ENCODE measurements at places on chromosomes 2 and 18.
A peak's percentile ranks its signal among the peaks of the same experiment; 100 is the strongest.

- DNase-seq = no peak
Observed at GRCh38 chr2:164839914-164840457, 1.6 kb downstream of the COBLL1 start.

DNA sequence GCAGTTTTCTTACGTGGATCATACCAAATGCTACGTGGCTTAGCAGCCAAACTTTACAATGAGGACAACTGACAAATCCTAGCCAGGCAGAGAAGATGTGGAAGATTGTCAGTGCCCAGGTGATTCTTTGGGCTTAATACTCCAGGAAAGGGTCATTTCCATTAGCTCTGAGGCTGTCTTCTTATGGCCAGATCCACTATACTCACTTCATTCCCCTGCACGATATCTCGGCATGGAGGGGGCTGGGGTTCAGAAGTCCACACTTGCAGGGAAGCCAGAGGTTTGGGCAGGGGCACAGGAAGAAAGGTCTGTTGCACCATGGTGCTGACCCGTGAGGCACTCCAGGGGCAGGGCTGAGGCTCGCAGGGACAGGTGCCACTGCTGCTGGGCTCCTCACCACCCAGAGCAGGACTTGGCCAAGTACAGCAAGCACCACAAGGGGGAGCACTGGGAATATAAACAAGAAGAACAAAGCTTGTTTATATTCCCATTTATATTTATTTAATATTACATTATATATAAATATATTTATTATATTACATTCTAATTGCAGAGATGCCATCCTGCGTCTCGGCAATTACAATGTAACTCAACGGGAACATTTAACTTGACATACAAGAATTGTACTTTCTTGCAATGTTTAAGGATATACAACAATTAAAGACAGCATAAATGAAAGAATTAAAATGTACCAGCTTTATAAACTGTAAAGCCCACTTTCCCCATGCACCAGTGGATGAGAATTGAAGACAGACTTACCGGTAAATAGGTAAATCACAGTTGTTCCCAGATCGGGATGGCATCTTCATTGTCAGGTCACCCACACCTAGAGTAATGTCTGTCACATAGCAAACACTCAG, 27.2 kb downstream of the CLUL1 start:
- peak; percentile 3 for DNase-seq

- DNase-seq = no peak
Observed at GRCh38 chr2:166671801-166672200, 177.8 kb upstream of the SCN7A start.

DNA sequence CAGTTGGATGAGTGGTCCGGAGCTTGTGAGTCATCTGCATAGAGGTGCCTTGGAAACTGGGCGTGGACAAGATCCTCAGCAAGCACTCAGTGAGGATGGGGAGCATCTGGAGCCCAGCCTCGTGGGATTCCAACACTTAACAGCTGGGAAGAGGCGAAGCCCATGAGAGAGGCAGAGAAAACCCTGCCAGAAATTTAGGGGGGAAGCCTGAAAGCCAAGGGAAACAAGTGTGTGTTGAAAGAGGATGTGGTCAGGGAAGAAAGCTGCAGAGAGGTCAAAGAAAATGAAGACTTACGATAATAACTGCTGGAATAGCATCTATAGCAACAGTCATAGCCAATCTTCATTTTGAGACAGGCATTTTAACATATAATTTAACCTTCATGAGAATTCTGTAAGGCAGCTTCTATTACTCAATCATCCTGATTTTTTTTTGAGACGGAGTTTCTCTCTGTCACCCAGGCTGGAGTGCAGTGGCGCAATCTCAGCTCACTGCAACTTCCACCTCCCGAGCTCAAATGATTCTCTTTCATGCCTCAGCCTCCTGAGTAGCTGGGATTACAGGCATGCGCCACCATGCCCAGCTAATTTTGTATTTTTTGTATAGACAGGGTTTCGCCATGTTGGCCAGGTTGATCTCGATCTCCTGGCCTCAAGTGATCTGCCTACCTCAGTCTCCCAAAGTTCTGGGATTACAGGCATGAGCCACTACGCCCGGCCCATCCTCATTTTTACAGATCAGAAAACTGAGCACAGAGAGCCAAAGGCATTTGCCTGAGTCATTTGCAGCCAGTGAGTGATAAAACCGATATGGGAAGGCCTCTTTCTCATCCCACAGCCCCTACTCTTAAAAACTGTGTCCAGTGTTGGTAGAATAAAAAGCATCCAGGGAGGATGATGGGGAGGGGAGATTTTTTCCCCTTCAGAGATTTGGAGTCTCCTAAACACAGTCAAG, 214.4 kb upstream of the EPAS1 start:
- DNase-seq = no peak

DNA sequence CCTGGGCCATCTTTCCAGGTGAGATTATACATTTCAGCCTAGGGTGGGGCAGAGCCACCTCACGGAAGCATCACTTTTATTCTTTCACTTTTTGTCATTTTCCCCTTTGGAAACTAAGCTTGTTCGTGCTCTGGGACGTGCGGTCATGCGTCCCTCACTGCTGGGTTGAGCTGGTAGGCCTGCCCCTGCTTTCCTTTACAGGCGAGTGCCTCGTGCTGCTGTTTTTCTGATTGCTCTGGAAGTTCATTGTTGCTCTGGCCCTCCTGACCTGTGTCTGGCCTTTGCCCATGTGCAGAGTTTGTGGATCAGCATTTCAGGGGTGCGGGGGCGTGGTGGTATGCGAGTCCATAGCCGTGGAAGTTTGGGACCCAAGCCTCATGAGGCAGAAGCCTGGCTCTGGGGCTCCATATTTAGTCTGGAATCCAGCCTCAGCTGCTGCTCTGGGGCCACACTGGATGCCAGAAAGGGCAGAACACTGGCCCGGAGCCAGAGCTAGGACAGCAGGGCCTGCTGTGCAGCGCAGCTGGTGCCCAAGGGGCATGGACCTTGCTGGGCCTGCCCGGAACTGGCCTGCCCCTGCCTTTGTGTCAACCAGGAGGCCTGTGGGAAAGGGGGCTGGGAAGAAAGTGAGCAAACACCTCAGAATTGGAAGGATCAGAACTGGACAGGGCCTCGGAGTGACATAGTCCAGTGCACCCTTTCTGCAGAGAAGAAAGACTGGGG, 51.1 kb downstream of the CTIF start:
- peak; percentile 38 for DNase-seq

- DNase-seq = no peak
Observed at GRCh38 chr18:79961527-79962291, 2.7 kb upstream of the HSBP1L1 start.

GRCh38 chr2:120720746-120721375, 14.8 kb upstream of the GLI2 start:
- no peak for DNase-seq

DNA sequence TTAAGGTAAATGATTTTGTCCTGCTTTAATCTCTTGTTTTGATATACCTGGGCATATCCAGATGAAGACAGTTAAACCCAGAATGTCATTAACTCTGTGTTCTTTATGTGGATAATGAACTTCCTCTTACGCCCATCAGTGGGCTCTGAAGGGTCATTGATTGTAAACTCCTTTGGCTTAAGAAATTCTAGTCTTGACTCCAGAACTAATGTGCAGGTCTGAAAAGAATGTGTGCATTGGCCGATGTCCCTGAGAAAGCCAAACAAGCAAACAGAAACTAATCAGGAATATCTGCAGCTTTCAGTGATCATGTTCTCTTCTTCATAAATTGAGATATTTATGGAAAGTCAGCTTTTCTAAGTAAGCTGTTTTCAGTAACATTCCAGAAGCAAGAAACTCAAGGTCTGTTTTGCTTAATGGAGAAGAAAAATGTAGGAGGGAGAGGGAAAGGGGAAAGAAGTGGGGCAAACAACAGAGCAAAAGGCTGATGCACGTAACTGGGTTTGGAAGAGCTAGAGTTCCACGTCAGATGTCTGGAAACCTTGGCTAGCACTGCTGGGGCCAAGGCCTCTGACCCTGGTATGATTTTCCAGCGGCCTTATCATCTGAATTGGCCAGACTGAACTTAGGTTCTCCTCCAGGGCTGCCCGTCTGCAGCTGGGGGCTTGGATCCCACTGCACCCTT, 61.3 kb upstream of the FHL2 start:
- no peak for DNase-seq

- DNase-seq = no peak
Observed at GRCh38 chr2:152875701-152876695, 157.6 kb downstream of the ARL6IP6 start.

GRCh38 chr2:211455216-211455841, 898.9 kb downstream of the CPS1 start:
- DNase-seq = peak; percentile 58

DNA sequence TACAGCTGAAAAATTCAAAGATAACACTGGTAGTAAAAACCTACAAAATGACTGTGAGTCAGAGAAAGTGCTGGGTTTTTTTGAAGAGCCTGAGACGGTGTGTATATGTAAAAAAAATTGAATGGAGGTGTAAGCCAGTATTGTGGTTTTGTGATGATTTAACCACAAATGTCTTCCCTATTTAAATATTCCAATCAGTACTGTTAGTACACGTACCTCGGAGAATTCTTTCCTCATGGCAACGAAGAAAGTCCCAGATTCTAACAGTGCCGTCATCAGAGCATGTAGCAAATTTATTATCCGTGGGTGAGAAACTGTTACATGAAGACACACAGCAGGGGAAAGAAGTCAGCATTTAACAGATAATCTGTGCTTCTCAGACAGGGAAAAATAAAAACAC, 48.1 kb downstream of the WDR33 start:
- no peak for DNase-seq

DNA sequence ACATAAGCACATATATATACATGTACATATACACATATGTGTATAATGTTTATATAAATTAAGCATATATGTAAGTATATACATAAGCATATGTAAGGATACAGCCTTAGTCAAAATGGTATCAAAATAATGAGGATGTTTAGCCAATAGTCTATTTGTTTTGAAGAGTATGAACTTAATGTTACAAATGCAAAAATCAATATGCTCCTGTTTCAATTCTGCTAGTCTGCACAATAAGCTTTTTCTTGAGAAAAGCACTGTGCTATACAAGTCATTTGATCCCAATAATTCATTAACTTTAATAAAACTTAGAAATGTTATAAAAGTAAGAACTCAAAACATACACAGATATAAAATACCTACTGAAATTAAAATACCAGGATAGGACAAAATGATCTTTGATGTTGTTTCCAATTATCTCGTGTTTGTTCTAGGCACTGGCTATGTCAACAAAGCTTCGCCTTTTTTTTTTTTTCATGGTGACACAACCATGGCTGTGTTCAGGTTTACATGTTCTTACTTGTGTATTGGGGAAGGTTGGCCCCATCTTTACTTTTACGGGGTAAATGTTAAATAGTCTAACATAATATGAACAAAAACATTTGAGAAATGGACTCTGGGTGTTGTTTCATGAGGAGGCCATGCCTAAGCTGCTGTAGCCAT, 271.1 kb upstream of the CDH19 start:
- DNase-seq = no peak

DNA sequence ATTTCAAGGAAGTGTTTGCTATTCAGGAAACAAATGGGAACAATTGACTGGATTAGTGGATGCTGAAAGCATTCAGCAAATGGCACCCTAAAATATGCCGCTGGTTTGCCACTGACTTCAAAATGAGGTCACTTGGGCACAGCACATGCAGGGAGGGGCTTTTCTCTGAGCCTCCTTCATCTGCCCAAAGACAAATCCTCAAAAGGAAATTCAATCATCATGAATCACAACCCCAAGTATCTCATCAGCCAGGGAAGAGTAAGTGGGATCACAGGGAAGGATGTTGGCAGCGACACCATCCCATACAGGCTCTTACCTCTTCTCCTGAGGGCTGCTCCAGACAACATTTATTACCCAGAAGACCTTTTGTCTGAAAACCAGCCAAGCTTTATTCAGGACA, 14.4 kb upstream of the SP140L start:
- no peak for DNase-seq

GRCh38 chr2:134728163-134728562, 9.4 kb upstream of the TMEM163 start:
- no peak for DNase-seq

- no peak for DNase-seq
Observed at GRCh38 chr2:216372761-216373291, 543 bp upstream of the MARCHF4 start.

DNA sequence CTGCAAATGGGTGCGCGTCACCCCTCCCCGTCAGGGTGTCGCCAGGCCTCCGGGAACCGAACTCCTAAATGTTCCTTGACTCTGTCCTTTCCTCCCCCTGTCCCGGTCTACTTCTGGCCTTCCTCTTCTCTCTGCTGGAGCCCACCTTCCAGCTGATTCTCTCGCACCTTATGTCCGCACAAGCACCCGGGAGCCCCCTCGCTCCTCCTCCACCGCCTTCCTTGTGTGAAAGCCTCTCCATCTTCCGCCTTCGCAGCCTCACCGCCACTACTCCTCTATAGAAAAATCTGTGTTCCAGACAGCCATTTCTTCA, 627 bp upstream of the KIF3C start:
- no peak for DNase-seq

GRCh38 chr2:1641523-1641922, 102.8 kb downstream of the PXDN start:
- no peak for DNase-seq

DNA sequence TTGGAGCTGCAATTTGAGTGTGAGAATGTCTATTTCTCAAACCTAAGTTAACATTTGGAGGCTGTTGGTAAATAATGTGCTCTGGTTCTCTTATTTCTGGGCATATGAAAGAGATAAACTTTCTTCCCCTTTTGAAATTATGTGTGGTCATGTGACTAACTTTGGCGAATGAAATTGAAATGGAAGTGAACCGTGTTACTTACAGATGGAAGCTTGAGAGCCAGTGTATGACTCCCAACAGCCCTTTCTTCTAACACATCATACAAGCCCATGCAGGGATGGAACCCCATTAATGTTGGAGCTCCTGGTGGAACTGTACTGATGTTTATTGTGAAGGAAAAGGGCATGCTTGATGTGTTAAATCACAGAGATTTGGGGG, 725.8 kb downstream of the TSN start:
- no peak for DNase-seq

GRCh38 chr18:5413447-5413846, 117.9 kb upstream of the ZBTB14 start:
- no peak for DNase-seq

Measured in anterior cingulate cortex (tissue), 58 donors.